ENCODE measurements at places on chromosomes 3 and 15. TPM values are rescaled to one million over a fixed set of nuclear protein-coding genes. Genes with fewer than 3 reads are reported as not detected.
A peak's percentile ranks its signal among the peaks of the same experiment; 100 is the strongest.

- DNase-seq = no peak
Observed at GRCh38 chr3:65577843-65578430, 460.8 kb downstream of the MAGI1 start.

GRCh38 chr15:49229922-49230321 is 59.9 kb downstream of the GALK2 start:
- DNase-seq = no peak

GRCh38 chr3:113165841-113166240 is 45.5 kb upstream of the BOC start:
- no peak for DNase-seq

DNA sequence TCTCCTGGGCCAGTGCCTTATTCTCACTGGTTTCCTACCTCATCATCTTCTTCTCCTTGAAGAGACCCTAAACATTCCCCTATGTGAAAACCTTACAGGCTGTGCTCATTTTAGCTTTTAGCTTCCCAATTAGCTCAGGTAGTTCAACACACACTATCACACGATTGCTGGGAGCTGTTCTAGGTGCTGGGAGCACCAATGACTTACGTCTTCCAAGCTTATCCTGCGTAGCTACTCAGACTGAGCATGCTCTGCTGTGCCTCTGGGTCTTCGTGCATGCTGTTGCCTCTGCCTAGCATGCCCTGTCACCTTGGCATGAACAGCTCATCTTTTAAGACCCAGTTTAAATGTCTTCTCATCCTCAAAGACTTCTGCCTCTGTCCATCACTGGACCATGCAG is 55.7 kb upstream of the APEH start:
- no peak for DNase-seq

DNA sequence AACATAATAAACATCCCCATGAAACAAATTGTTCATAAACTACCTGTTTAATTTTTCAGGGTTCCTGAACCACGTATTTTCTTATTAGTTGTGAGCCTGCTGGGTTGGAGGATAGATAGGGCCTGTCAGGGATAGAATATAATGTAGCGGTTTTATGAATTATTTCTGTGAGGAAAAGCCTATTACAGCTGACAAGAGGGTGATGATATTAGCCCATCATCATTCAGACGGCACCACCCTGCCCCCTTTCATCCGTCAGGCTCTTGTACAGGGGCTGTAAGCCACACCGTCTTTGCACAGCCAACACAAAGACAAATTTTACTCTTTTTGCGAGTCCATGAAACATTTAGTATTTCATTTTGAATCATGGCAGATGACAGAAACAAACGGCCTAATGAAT is 335.3 kb upstream of the TMCO5A start:
- no peak for DNase-seq

DNA sequence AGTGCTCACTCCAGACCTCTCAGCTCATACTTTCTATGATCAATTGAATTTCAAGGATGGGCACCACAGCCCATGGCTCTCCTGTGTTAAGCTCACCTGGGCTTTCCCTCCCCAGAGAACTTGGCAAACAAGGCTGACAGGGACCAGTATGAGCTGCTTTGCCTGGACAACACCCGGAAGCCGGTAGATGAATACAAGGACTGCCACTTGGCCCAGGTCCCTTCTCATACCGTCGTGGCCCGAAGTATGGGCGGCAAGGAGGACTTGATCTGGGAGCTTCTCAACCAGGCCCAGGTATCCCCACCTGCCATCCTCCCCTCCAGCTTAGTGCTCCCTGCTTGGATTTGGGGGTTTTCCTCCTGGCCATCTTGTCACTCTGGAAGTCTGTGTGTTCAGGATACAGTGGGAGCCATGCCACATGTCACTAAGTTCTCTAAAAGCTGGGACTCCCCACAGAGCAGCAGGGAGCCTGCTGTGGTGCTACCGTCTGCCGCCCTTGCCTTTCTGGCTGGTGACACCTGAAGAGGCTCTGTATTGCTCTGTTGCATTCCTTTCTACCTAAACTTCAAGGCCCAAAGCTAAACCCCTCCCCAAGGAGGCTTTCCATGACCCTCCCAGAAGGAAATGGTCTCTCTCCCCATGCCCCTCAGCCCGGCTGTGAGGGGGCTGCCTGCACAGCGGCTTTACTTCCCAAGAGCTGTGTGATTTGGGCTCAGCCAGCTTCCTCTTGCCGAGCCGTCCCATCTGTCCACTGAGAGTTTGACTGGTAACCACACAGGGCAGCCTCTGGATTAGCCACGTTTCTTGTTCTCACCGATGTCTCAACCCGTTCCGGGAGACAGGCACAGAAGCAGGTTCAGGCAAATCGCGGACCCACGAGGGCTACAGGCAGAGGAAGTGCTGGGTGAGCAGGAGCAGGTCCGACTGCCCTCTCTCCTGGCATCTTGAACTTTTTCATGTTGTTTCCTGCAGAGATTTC is 10.8 kb downstream of the TF start:
- no peak for DNase-seq

- DNase-seq = no peak
Observed at GRCh38 chr3:52022323-52023100, 26.8 kb upstream of the RPL29 start.

DNA sequence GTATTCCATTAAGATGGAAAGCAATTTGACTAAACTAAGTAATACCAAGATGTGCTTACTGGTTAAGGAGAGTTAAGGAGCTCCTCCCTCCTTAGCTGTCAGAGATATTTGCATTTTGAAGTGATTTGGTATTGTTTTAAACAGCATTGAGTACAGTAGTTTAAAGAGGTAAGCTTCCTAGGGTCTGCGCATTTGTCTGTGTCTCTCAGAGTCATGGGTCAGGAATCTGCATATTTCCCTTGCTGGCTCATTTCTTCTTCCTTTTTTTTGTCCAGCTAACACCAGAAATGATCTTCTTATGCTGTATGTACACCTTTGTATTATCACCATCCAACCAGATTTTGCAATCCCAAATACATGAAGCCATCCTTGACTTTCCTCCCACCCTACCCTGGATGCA is 163.0 kb upstream of the BFSP2 start:
- no peak for DNase-seq

DNA sequence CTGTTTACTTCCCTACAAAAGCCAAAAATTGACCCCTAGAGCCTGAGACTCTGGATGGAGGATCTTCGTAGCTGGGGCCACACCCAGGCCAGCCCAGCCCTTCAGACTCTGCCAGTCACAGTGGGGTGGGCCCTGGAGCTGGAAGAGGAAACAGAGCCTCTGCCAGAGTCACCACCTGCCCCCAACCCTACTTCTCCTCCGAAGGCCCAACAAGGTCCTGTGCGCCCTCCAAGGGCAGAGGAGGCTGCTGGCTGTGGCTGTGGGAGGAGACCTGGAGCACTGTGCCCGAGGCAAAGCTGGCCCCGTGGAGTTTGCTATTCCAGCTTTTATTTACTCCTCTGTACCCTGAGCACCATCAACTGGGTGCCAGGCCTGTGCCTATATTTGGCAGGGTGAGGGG is 19.0 kb downstream of the CISH start:
- DNase-seq = no peak

- no peak for DNase-seq
Observed at GRCh38 chr15:100987143-100987542, 68.0 kb downstream of the LRRK1 start.

- peak; percentile 31 for DNase-seq
Observed at GRCh38 chr3:48301800-48302166, 31.7 kb downstream of the SPINK8 start.

- DNase-seq = no peak
Observed at GRCh38 chr15:63953524-63953923, 92.8 kb downstream of the DAPK2 start.

GRCh38 chr15:27662892-27663291 is 436.2 kb downstream of the OCA2 start:
- DNase-seq = no peak

- no peak for DNase-seq
Observed at GRCh38 chr3:16382845-16383244, 117.8 kb downstream of the OXNAD1 start.

- no peak for DNase-seq
Observed at GRCh38 chr15:92020804-92021203, 167.3 kb downstream of the SLCO3A1 start.

DNA sequence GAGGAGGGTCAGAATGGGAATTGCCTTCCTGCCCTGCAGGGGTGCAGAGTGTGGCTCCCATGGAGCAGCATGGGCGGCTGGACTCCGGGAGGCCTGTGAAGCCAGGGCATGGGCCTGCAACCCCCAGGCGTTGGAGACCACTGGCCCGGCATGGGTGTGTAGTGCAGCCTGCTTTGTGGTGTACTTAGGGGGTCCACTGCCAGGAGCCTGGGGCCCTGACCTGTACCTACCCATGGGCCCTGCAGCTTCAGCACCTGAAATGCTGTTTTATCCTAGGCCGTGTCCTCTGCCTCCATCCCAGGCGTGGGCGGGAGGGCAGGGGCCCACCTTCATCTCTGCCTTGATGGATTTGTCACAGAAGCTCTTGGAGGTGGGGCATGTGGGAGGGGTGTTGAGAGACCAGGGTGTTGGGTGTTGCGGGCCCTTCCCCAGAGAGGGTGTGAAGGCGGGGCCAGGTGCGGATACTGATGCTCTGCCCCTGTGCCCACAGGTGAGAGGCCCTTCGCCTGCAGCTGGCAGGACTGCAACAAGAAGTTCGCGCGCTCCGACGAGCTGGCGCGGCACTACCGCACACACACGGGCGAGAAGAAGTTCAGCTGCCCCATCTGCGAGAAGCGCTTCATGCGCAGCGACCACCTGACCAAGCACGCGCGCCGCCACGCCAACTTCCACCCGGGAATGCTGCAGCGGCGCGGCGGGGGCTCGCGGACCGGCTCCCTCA is 45.0 kb downstream of the KLF13 start:
- DNase-seq = no peak

DNA sequence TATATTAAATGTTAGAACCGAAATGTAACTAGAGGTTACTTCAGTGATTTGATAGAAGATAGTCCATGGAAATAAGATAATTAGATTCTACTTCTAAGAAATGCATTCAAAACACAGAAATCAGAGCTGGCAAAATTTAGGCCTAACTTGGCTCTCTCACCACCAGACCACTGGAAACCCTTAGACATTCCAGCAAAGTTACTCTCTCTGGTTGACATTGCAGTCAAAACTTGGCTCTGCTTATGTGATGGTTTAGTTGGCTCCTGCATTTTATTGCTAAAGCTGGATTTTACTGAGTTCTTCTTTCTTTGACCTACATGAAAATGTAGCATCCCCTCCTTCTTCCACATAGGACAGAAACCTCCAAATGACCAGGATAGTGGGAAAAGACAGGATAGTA is 35.4 kb upstream of the CBLB start:
- DNase-seq = no peak

GRCh38 chr3:29338377-29338776 is 57.5 kb downstream of the RBMS3 start:
- no peak for DNase-seq

- DNase-seq = no peak
Observed at GRCh38 chr15:23801881-23802280, 114.8 kb upstream of the NDN start.

Gene SLC2A2
- total RNA-seq = not detected

Gene ACSBG1
- total RNA-seq = 4.5 TPM

Gene PLSCR2
- total RNA-seq = not detected

Gene ZBED2
- not detected for total RNA-seq

Gene CLDN18
- 0.25 TPM for total RNA-seq

Gene FBXW12
- not detected for total RNA-seq

All from adrenal gland (tissue), 19 donors.